ENCODE measurements at places on chromosomes 1 and 21.

DNA sequence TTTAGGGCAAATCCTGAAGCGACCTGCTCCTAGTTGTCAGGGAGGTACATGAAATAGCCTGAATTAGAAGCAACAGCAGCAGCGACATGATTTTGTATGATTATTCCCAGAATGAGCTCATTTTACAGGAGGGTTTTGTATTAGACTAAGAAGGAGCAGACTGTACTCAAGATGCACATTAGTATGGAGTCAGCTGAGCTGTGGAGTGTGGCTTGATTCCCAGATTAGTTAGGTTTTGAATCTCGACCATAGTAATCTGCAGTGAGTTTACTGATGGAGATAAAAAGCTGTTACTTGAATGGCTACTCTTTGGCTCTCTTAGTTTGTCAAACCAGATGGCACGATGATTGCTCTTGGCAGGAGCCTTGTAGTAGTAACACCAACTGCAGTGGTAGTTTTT lies 143.1 kb downstream of the PHTF1 start:
- no peak for DNase-seq

- no peak for DNase-seq
Measured at GRCh38 chr1:50421366-50421748, 1.9 kb downstream of the DMRTA2 start.

- DNase-seq = peak; percentile 33
Measured at GRCh38 chr1:28737307-28738132, 780 bp downstream of the YTHDF2 start.

GRCh38 chr1:101136739-101137138 lies 100.1 kb upstream of the S1PR1 start:
- no peak for DNase-seq

DNA sequence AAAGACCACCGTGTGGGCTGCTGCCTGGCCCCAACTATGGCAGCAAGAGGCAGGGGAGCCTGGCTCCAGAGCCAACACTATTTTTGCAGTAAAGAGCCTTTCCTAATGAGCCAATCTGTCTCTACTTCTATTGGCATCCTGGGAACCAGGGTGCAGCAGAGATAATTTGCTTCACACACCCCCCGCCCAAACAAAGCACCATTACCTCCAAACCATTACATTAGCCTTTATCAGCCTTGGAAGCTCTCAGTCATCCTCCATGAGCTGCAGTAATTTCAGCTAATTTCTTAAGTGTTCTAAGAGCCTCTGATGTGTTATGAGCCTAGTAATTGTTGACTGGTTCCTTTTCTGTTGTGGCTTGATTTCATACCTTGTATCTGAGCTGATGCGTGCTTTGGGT lies 21.6 kb downstream of the ARMH1 start:
- DNase-seq = no peak

Measured in stimulated activated CD8-positive, alpha-beta memory T cell treated with anti-CD3 and anti-CD28 coated beads, Interleukin-7, amount 100 ng/mL, for 48 hours (primary cell).